Stimulated activated memory B cell treated with anti-CD40 and anti-IgM and Interleukin-4, amounts not matched to agents 10 μg/mL and 1 μg/mL and 100 μg/mL, for 72 hours (primary cell): ENCODE measurements at places on chromosomes 3 and 15.

DNA sequence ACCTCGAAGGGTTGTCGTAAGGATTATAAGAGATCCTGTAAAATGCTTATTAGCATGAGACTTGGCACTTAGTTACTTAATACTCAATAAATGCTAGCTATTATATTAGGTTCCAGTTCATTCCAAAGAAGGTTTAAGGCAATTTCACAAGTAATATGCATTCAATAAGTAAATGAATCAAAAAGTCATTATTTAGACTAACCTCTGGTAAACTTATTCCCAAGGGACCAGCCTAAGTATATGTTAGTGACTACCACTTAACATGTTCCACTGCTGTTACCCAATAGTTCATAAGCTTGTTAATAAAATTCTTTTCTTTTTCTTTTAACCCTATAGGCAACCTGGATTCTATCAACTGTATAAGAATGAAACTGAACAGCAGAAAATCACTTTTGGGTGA, 5.1 kb downstream of the PDCD10 start:
- ATAC-seq: no peak

DNA sequence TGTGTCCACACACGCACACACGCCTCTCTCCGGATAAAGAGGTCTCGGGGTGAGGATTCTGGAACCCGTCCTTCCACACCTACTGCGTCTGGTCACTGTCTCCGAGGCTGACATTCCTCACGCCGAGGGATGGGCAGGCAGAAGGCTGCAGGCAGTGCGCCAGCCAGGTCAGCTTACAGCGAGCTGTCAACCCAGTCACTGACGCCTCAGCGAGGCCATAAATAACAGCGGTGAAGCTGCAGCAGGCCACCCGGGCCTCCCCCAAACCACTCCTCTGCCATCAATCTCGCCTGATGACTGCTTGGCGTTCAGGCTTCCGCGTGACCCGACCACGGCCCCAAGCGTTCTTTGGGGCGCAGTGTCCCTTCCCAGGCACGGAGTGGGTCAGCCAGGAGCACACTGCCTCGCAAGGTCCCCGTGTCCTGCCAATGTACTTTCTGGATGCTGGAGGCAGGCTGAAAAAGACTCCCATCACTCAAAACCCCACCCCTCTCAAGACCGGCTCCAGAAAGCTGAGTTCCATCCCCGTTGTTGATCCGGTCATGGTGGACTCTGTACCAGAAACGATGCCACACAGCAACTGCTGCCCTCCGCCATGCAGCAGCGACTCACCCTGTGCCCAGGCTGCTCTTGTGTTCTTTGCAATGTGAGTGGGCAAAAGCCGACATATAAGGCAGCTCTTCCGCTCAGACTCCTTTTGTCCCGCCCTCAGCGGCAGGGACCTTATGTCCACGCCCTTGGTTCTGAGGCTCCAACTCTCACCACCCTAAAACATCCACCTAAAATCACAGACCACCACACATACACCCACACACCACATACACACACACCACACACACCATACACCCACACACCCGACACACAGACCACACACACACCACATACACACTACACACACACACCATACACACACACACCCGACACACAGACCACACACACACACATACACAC, 27.1 kb downstream of the CPN2 start:
- ATAC-seq: peak; percentile 74

DNA sequence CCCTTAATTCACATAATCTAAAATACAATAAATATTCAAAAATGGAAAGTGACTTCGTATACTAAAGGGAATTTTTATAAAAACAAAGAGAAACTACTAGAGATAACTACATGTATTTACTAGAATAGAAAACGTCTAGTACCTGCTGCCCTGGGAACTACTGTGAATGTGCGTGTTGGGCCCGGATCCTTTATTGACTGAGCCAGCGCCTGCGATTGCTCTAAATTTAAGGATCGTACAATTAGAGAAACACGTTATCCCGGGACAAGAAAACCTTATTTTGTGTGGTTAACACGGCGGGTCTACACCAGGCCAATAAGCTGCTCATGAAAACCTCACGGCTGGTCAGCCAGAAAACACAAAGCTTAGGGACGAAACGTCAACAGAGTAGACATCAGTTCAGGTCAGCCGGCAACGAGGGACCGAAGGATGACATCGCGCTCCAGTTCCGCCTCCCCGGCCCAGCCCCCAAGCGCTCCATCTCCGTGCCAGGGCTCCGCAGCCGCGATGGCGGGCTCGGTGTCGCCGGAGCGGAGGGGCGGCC, 555 bp downstream of the TM2D3 start:
- peak; percentile 76 for ATAC-seq

GRCh38 chr15:92643849-92644815, 11.4 kb downstream of the FAM174B start:
- ATAC-seq: peak; percentile 39

GRCh38 chr3:170732660-170733245, 137.2 kb downstream of the RPL22L1 start:
- ATAC-seq: no peak
